ENCODE measurements at places on chromosomes 16 and 17.

GRCh38 chr16:52547834-52548215, 882 bp upstream of the TOX3 start:
- no peak for DNase-seq

DNA sequence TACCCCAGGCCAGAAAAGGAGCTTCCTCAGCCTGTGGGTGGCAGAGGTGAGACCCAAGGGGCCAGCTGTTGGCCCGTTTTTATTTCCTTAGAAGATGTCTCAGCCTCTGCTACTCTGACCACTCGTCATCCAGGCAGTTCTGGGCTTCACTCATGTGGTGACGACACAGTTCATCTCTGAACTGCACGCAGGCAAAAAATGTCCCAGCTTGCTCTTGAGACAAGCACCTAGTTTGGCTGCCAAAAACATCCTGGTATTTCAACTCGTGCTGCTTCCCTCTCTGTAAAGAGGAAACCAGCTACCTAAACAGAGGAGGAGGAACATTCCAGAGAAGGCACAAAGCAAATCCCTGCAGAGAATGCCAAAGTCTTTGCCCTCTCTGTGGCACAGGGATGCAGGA, 125.7 kb downstream of the XYLT1 start:
- DNase-seq, result no peak

GRCh38 chr17:77560841-77561240, 397.7 kb upstream of the TNRC6C start:
- no peak for DNase-seq

DNA sequence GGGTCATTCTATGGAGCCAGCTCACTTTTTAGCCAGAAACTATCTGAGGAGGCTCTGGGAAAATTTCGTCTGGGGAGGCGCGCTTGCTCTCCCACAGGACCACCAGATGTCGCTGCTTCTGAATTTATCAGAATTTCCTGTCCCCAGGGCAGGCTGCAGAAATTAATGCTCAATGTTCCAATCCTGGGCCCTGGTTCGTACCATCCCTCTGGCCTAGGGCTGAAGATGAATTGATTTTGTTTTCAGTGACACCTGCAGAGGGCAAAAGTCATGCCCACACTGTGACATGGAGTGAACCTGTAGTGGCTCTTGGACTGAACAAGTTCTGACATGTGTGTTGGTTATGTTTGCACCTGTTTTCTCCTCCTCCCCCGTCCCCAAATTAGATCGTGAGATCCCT, 482.6 kb downstream of the NPIPA7 start:
- DNase-seq, result peak; percentile 59

DNA sequence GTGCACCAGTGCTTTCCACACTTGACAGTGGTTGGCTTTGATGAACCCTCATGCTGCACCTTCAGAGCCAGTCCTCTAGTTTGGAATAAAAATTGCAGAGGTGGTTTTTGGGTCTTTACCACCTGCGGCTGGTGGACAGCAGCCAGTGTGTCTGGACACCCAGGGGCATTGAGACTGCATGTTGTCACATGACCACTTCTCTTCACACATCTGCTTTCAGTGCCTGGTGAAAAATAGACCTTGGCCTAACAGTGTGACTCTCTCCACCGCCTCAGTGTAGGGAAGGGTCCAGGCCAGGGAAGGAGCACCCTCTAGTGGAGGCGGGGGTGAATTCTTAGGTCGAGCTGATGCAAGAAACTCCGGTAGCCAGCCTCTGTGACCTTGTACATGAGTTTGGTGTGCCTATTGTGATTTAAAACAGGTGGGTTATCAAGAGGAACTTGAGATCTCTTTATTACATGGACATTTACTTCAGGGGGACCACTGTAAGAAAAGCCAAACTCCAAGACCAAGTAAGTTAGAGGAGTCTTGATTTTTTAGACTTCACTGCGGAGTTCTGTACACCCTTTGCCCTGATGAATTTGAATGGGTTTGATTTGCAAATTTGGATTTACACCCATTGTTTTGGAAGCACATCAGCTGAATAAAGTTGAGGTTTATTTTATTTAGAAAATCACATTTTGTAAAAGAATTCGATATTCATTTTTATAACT, 17.9 kb downstream of the GOSR2 start:
- peak; percentile 66 for DNase-seq

DNA sequence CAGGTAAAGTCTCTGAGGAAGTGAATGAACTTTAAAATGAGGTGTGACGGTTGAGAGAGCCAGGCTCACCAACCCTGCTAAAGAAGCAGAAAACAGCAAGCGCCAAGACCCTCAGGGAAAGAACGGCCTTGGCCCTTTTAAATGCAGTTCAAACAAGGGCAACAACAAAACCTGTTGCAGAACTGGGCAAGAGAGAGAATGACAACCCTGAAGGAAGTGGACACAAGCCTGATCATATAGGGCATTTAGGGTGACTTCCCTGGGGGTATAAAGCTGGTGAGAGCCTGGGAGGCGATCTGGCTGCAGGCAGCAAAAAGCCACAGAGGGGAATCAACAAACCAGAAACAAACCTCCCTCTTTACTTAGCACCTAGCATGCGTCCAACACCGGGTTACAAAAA, 1.0 kb downstream of the CPPED1 start:
- no peak for DNase-seq

- DNase-seq, result no peak
Measured at GRCh38 chr16:24119807-24120206, 136.3 kb upstream of the CACNG3 start.

GRCh38 chr17:41910701-41911391, 7.9 kb downstream of the ACLY start:
- no peak for DNase-seq

GRCh38 chr16:54140057-54140787, 146.4 kb downstream of the IRX3 start:
- DNase-seq, result no peak

DNA sequence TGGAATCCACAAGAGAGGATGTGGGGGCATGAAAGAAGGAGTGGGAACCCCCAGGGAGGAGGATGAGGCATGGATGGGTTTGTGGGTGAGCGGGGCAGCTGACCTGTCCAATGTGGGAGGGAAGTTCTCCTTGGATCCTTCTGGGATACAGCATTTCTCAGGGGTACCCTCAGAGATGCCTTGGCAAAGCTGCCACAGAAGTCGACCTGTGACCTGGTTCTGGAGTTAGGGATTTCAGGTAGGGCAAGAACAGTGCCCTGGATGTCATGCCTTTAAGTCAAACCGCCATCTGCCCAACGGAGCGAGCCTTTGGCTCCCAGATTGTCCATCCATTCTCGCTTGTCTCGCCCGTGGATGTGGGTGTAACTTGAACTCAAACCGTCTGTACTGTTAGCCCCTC, 30.0 kb downstream of the WSCD1 start:
- no peak for DNase-seq

DNA sequence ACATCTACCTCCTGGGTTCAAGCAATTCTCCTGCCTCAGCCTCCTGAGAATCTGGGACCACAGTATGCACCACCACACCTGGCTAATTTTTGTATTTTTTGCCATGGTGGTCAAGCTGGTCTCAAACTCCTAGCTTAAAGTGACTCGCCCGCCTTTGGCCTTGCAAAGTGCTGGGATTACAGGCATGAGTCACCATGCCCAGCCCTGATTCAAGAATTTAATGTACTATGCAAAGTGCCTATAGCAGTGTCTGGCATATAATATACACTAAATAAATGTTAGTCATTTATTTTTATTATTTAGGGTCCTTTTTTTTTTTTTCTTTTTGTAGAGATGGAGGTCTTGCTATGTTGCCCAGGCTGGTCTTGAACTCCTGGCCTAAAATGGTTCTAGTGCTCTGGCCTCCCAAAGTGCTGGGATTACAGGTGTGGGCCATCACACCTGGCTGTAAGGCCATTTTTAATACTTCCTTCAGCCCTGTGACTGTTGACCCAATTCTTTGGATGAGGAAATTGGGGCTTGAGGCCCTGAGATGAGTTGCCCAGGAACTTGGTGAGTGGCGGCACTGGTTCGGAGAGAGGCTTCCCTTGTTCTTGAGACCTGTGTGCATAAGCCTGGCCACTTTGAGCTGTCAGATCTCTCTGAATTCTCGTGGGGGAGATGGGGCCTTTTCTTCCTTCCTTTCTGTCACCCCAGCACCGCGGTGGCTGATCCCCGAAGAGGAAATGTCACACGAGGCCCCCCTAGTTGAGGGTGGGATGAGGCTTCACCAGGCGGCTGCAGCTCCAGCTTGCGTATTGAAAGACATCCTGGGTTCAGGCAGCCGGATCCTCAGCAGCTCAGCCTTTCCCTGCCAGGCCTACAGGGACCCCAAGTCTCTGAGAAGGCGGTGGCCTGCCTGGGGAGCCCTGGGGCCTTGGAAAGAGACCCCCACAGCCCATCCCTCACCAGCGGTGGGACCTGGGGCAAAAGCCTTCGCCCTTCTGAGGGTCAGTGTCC, 38.7 kb downstream of the LAT start:
- peak; percentile 37 for DNase-seq

GRCh38 chr16:28180655-28181460, 30.9 kb downstream of the XPO6 start:
- no peak for DNase-seq

DNA sequence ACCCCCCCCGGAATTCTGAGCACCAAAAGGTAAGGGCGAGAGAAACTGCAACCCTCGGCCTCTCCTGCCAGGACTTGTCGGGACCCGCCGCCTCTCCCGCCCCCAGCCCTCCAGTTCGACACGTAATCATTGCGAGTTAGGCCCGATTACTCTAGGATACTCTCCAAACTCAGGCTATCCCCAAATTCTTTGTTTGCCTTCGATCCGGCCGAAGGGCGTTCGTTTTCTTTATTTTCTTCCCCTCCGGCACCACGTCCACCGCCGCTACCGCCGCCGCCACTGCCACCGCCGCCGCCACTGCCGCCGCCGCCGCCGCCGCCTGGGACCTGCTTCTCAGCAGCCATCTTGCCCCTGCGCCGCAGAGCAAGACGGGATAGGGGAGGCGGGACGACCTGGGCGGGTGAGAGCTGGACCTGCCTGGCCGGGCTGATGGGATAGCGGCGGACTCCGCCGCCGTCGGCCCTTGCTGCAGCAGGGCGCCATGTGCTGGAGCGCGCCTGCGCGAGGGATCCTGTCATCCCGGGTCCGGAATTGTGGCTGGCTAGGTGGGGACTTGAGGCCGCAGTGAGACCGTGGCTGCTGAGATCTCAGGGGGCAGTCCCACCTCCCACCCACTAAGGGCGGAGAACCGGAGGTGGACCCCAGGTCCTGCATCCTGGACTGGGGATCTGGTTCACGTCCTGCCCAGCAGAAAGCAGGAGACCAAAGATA, at the start of gene SRP68:
Gene SRP68, minus strand, starts transcription at position 370 of the 711 bp plus-strand sequence. Its CDS starts 26 bp downstream, at position 344.
- peak; percentile 85 for DNase-seq

GRCh38 chr17:14582996-14583395, 282.1 kb downstream of the HS3ST3B1 start:
- no peak for DNase-seq

DNA sequence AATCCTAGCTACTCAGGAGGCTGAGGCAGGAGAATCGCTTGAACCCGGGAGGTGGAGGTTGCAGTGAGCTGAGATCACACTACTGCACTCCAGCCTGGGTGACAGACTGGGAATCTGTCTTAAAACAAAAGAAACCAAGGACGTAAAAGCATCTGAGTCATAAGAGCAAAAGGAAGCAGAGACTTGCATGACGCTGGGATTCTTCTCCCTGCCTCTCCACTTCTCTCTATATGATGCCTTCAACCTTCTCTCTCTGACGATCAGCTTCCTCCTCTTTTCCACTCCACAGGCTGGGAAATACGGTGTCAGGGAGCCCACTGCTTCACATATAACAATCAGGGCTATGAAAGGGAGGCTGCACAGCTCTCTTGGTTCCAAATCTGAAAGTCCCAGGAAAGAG, 43.2 kb upstream of the CCL1 start:
- DNase-seq, result no peak
